ENCODE measurements at places on chromosomes 4 and X.

DNA sequence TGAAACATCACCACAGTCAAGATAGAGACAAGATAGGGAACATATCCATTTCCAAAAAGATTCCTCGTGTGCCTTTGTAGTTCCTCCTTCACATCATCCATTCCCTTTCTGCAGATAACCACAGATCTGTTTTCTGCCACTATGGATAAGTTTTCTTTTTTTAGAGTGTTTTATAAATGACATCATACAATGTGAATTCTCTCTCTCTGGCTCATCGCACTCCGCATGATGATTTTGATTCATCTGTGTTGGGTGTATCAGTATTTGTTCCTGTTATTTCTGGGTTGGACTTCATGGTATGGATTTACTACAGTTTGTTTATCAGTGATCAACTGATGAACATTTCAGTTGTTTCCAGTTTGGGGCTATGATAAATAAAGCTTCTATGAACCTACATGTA lies 23.2 kb upstream of the ANXA3 start:
- no peak for DNase-seq

DNA sequence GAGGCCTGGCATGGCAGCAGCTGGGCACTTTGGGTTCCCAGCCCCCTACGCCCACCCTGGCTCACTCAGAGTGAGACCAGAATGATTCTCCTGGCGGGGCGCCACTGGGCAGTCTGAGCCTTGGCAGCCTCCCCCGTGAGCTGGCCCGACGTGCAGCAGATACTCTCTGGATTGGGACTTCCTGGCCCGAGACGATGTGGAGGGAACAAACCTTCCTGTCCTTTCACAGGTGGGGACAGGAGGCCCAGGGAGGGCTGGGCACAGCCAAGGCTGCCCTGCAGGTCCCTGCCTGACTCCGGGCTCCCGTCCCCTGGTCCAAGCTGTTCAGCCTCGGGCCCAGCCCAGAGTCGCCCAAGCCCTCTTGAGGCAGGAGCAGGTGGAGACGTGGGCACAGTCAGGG lies 17.9 kb upstream of the ADD1 start:
- no peak for DNase-seq

DNA sequence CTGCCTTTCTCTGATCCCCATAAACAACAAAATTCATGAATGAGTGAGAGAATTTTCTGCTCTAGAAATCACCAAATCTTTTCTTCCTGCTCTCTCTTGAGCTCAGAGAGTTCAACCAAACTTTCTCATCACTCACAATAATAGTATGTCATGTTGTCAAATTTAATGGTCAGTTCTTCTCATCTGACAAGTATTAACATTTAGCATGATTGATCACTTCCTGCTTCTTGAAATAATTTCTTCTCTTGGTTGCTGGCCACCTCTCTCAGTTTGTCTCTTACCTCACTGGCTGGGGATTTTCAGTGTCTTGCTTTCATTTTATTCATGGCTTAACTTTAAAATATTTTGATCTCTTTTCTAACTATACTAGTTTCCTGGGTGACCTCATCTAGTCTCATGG lies 25.5 kb upstream of the FGF5 start:
- no peak for DNase-seq

DNA sequence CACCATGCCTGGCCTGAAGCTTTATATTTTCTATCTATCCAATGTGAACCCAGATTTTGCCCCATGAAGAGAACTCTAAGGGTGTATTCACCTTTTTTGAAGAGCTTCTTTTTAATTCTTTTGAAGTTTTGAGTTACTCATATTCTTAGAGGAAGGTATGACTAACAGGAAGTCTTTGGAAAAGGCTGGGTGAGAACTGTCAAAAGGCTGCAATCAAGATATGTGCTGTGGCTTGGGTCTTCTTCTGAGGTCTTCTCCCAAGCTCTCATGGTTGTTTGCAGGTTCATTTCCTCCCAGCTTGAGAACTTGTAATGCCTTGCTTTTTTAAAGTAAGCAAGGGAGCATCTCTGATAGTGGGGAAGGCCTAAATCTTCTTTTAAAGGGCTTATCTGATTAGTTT lies 3.1 kb upstream of the C4orf17 start:
- peak; percentile 34 for DNase-seq

GRCh38 chrX:70421618-70422017 lies 1.5 kb upstream of the GDPD2 start:
- no peak for DNase-seq

GRCh38 chrX:116232833-116233232 lies 62.3 kb downstream of the AGTR2 start:
- no peak for DNase-seq

DNA sequence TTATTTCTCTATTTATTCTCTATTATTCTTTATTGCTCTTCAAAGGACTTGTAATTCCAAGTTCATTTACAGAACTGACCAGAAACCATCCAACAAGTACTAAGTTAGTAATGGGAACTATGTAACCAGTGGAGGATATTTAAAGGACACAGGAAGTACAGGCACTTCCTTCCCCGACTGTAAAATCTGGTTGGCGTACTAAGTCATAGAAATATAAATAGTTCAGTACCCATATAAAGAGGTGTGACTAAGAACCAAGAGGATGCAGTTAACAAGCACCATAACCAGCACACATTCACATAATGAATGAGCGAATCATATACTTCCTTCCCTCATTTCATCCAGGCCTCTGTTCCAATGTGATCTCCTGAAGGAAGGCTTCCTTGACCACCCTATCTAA lies 3.6 kb upstream of the EIF4E start:
- no peak for DNase-seq

DNA sequence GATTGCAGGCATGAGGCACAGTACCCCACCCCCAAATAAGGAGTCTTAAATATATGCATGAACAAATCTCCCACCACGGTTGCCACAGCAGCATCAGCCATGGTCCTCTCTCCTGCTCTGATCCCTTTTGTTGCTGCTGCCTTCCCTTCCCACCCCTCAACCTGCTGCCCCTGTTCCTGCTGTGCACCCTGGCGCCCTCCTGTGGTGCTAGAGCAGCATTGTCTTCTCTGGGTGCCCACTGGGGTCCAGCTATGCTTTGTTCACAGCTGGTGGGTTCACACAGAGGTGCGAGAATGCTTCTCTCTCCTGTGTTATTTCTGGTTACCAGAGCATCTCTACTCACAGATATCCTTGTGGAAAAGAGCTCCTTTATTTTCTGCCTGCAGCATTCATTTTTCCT lies 116.2 kb downstream of the GATB start:
- DNase-seq: no peak

- no peak for DNase-seq
Measured at GRCh38 chrX:103398421-103398864, 22.1 kb downstream of the BEX3 start.

- DNase-seq: no peak
Measured at GRCh38 chr4:90982813-90983212, 855.6 kb downstream of the CCSER1 start.

DNA sequence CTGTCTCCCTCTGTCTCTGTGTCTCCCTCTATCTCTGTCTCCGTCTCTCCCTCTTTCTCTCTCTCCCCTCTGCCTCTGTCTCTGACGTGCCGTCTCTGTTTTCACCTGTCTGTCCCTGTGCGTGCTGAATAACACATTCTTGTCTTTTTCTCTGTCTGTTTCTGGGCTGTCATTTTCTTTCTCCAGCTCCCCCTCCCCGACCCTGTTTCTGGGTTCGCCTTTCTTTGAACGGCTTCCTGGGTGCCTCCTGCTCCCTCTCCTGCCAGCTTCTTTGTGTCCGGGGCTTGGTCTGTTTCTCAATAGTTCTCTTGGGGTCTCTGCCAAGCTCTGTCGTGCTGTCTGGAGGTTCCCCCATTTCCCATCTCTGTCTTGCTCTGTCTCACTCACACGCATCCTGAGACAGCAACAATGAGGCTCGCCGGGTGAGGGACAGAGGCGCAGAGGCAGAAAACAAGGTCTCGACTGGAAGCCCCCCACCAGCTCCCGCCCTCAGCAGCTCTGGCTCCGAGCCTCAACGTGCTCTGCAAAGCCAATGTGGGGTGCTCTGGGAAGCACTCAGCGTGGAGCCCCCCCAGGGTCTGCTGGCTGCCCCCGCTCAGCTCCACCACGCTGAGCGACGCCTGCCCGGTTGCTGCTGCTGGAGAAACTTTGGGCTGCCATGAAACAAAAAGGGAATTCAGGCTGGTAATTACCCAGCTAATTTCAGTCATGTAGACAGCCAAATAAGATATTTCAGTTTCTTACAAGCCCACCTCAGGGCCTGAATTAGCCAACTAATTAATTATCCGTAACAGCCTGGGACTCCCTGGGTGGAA lies 3.4 kb downstream of the CPLX1 start:
- DNase-seq: no peak

- DNase-seq: no peak
Measured at GRCh38 chr4:13349096-13349495, 135.0 kb downstream of the RAB28 start.

- DNase-seq: no peak
Measured at GRCh38 chrX:103776546-103776945, at the start of gene PLP1. Gene PLP1 (plus strand): TSS chrX:103776840. CDS start chrX:103776996, 156 bp downstream.

DNA sequence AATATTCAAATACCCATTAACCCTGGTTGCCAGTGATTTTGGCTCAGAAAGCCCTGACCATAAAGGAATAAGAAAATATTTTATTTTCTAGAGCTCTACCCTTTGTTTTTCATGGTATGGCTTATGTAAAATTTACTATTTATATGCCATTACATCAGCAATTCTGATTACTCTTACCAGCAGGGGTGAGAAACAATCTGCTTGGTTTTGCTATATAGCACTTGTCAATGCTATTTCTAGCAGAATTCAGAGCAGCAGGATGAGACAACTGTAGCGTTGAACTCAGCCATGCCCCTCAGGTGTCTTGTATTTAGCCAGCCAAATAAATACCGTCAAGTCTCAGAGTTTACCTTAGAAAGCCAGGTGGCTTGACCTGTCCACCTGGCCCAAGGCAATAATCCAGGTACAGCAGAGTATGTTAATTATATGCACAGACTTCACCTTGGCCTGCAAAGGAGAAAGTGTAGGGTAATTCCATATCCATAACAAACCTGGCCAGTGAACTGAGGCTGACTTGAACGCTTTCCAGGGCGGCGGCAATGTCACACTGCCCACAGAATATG lies 1303.5 kb downstream of the RAPGEF2 start:
- no peak for DNase-seq
